ENCODE measurements at places on chromosomes 5 and 9.

GRCh38 chr9:131304676-131305355 lies 15.3 kb downstream of the PLPP7 start:
- DNase-seq: no peak

GRCh38 chr9:19698960-19699359 lies 89.9 kb downstream of the SLC24A2 start:
- no peak for DNase-seq

DNA sequence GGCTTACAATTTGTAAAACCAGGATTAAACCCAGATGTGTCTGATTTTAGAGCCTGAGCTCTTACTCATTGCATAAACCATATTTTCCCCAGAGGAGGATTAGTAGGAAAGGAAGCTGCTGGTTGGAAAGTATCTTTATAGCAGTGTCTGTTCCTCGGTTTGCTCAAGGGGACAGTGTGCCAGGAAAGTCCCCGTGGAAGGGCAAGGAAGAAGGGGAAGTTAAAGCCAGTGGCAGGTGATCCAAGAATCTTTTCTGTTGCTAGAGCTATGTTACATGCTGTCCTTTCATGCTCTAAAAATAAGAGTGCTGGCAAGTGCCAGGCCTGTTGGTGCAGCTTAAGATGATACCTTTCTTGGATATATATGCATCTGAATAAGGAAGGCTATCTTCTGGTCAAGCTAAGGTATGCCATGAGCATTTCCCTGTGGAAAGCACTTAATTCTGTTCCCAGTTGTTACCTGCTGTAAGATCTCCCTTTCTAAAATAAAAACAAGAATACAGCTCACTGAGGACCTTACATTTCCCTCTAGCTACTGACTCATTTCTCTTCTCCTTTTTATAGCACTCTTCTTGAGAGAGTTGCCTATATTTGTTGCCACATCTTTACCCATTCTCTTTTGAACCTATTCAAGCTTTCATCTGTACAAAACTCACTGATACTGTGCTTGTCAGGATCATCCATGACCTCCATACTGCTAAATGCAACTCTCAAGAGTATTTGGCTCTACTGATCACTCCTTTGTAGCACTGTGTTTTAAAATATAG lies 8.0 kb downstream of the PDCD1LG2 start:
- no peak for DNase-seq

GRCh38 chr5:14481349-14481748 lies 100.2 kb upstream of the OTULINL start:
- DNase-seq: no peak

GRCh38 chr5:178196281-178196812 lies 8.0 kb upstream of the HNRNPAB start:
- no peak for DNase-seq

DNA sequence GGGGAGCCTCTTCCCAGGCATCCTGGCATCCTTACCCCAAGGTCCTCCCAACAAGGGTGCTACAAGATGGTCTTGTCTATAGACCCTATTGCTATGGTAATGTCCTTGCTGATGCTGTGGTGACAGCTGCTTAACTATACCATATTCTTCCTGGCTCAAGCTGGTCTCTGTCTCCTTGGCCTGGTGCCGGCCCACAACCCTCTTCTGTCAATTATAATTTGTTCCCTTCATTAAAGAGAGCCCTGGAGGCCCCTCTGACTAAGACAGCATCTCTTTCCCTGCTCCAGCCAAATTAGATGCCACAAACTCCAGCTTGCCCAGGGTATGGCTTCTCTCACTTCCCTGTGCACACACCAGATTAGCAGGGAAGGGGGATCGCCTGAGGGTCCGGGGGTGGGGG lies 86.7 kb downstream of the PSD2 start:
- DNase-seq: no peak

GRCh38 chr5:176426876-176427275 lies 10.5 kb upstream of the CLTB start:
- no peak for DNase-seq

DNA sequence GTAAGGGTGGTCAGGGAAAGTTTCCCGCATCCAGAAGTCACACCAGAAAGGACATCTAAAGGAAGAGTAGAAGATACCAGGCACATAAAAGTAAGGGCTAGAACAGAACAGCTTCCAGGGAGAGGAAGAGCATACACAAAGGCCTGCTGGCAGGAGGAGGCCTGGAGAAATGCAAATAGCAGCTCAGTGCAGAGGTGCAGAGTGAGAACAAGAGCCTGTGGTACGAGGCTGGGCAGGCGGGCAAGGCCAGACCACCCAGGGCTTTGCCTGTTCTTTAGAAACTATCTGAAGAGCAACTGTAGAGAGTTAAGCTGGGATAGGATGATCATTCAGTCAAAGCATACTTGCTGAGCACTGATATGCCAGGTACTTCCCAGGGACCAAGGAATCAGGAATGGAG lies 115.3 kb downstream of the DROSHA start:
- DNase-seq: no peak

DNA sequence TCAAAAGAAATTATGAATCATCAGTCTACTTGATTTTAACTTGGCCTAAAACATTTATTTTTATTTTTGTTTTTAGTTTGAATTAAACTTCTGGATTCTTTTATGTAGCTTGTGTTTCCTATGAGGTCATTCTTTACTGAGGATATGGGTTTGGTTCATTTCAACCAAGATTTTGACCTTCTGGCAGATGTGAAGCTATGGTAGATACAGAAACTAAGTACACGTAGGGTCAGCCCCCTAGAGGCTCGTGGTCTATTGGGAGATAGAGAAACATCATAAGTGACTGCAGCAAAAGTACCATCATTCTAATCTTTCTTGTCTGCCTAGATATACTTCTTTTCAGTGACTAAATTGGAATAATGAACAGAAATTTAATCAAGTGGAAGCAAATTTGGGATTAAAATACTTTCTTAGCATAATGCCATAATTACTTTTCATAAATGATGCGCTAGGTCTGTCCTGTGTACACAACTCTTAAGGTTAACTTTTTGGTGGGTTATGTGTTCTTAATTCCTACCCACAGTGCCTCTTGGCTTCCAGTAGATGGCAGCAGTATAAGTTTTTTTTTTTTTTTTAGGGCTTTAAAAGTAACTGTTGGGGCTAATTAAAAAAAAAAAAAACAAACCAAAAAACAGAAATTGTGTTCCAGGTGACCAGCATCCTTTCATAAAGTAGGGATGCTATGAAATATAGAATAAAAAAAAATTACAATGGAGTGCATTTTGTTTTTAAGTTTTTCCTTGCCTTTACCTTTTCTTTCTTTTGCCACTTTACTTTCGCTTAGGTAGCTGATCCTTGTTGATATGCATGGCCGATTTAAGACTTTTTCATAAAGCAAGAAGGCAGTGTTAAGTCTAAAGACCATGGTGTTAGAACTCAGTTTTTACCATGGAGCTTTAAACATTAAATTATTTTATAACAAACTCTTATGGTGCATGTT lies 49.9 kb downstream of the LRRTM2 start:
- DNase-seq: no peak

DNA sequence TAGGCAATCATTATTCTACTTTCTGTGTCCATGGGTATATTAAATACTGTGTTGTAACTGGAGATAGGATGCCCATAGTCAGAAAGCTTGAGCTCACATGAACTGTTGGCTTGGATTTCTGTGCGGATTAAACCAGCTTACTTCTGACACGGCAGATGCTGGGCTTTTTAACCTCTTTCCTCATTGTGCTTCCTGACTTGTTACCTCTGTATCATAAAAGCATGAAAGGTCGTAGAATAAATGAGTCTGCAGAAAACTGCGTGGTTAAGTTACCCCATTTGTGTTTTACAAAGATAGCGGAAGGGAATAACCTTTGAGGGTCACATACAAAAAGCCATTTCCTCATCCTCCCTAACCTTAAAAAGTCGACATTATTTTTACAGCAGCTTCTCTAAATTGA lies 199.5 kb upstream of the DMRT1 start:
- no peak for DNase-seq

DNA sequence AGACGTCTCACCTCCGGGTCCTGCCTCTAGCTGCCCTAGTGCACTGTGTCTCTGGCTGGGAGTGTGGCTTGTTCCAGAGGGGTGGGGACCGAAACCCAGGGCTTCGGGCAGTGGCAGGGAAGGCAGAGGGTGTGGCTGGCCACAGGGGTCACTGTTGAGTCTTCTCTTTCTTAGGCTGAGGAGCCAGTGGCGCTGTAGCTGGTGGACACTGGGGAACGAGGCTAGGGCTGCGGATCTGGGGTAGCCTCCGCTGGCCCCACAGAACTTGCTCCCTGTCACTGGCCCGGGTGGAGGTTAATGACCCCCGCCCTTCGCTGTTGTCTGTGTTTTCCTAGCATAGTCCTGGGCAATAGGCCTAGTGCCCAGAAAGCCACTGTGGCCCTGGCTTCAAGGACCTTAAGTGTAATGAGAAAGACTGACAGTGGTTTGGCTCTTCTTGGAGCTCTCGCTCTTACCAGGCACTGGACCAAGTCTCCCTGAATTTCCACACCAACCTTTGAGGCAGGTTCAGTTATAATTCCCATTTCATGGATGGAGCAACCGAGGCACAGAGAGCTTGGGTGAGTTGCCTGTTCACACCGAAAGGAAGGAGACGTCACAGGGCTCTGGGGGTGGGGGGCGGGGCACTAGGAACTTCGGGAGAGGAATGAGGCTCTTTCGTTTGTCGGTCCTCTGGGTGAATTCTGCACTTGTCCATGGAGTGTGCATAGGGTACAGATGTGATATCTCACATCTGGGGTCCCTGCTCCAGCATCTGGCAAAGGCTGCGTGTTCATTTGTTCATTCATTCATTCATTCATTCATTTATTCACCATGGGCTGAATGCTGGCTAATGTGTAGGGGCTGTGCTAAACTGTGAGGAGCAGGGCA lies 4.8 kb upstream of the IER5L start:
- DNase-seq: no peak

- DNase-seq: no peak
Observed at GRCh38 chr5:145531038-145531734, 304.0 kb downstream of the PRELID2 start.

- no peak for DNase-seq
Observed at GRCh38 chr5:160353379-160353778, 17.0 kb downstream of the C1QTNF2 start.

DNA sequence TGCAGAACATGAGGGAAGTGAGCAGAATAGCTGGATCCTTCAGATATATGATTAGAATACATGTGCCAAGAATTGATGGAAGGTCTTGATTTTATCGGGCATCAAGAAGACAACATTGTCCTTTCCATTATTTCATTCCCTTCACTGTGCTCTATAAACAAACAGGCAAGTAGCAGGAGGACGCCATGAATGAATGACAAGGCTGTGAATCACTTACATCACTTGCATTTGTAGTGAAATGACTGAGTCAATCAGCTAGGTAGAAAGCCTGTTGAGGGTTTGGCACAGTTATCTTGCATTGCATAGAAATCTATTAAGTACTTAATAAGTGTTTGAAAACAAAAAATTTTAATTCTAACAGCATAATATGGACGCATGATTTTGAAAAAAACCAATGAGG lies 548.8 kb upstream of the IZUMO3 start:
- DNase-seq: no peak

DNA sequence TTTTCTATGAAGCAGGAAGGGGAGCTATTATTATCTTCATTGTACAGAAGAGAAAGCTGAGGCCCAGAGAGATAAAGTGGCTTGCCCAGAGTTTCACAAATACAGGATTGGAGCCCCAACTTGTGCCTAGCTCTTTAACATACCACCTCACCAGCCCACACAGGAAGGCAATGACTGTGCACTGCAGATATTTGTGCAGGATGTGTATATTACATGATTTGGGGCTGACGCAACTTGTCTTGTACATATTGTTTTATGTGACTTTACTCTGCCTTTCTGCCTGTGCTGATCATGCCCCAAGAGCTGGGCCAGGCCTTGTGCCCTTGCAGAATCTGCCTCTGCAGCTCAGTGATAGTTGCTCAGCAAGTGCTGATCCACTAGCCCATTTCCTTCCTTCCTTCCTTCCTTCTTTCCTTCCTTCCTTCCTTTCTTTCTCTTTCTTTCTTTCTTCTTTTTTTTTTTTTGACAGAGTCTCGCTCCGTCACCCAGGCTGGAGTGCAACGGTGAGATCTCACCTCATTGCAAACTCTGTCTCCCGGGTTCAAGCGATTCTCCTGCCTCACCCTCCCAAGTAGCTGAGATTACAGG lies 106.6 kb upstream of the TBCA start:
- DNase-seq: no peak

DNA sequence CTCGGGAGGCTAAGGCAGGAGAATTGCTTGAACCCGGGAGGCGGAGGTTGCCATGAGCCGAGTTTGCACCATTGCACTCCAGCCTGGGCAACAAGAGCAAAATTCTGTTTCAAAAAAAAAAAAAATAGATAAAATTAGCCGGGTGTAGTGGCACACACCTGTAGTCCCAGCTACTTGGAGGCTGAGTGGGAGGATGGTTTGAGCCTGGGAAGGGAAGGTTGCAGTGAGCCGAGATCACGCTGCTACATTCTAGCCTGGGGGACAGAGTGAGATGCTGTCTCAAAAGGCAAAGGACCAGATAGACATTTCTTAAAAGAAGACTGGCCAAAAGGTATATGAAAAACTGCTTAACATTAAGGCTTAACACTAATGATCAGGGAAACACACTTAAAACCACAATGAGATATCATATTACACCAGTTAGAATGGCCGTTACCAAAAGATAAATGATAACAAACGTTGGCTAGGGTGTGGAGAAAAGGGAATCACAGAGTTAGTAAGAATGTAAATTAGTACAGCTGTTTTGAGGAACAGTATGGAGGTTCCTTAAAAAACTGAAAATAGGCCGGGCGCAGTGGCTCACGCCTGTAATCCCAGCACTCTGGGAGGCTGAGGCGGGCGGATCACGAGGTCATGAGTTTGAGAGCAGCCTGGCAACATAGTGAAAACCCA lies 10.1 kb upstream of the MARVELD2 start:
- no peak for DNase-seq

- no peak for DNase-seq
Observed at GRCh38 chr5:34676416-34676815, 20.3 kb downstream of the RAI14 start.

DNA sequence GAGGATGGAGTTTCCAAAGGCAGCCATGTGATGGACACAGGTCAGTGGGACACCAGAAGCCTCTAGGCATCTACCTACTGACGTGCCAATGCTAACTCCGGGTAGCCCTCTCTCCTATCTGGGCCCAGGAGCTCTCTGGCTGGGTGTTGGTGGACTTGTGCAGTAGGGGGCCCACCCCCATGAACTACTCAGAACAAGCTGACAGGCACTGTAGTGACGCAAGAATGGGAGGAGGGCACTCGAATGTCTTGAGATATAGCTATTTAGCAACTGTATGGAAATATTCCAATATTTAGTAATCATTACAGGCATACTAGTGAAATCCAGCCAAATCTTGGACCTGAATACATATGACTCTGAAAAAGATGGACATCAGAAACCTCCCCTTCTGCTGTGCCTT lies 5.7 kb upstream of the DOCK2 start:
- no peak for DNase-seq

- DNase-seq: no peak
Observed at GRCh38 chr5:71719063-71719964, at the start of gene CARTPT. TSS of gene CARTPT (plus strand) at chr5:71719275. CDS start at chr5:71719294, 19 bp downstream.

GRCh38 chr5:158026304-158027031 lies 167.5 kb upstream of the CLINT1 start:
- no peak for DNase-seq

Data from stimulated activated CD4-positive, alpha-beta T cell treated with anti-CD3 and anti-CD28 coated beads, TNF-alpha, amount 100 ng/mL, for 24 hours (primary cell).